Transverse colon (tissue), 4 donors: ENCODE measurements at places on chromosomes 16 and 17. TPM values are rescaled to one million over a fixed set of nuclear protein-coding genes. Genes with fewer than 3 reads are reported as not detected.

DNA sequence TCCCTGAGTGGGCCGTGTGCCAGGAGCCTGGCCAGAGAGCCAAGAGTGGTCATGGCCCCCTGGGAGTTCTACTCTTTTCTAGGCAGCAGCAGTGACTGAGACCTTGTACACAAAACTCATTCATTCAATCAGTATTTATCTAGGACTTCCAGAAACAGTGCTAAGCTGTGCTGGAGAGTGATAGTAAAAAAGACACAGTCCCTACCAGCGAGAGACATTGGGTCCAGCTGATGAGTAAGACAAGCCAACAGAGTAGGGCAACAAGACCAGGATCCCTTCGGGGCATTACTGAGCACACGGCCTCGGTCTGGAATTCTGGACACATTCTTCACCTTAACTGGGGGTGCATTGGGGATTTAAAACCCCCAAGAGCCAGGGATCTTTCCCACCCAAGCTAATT, 20.2 kb downstream of the CBX4 start:
- no peaks in the 10 kb centered on the region for H3K36me3 ChIP-seq
- no peak overlapping the region for H3K4me3 ChIP-seq
- no peak overlapping the region for H3K27ac ChIP-seq
- no peak for DNase-seq
- H3K4me1 ChIP-seq: peaks cover 16% of the 10 kb centered on the region

SLC16A11 gene
- total RNA-seq: not detected

EVPL gene
- 23.7 TPM for total RNA-seq

C16orf74 gene
- not detected for total RNA-seq

- H3K4me1 ChIP-seq: peaks cover 4% of the 10 kb centered on the region
- no peak for DNase-seq
- no peak overlapping the region for H3K27ac ChIP-seq
- no peak overlapping the region for H3K4me3 ChIP-seq
- no peaks in the 10 kb centered on the region for H3K36me3 ChIP-seq
Observed at GRCh38 chr17:36687736-36688135, 86.4 kb downstream of the MRM1 start.

DNA sequence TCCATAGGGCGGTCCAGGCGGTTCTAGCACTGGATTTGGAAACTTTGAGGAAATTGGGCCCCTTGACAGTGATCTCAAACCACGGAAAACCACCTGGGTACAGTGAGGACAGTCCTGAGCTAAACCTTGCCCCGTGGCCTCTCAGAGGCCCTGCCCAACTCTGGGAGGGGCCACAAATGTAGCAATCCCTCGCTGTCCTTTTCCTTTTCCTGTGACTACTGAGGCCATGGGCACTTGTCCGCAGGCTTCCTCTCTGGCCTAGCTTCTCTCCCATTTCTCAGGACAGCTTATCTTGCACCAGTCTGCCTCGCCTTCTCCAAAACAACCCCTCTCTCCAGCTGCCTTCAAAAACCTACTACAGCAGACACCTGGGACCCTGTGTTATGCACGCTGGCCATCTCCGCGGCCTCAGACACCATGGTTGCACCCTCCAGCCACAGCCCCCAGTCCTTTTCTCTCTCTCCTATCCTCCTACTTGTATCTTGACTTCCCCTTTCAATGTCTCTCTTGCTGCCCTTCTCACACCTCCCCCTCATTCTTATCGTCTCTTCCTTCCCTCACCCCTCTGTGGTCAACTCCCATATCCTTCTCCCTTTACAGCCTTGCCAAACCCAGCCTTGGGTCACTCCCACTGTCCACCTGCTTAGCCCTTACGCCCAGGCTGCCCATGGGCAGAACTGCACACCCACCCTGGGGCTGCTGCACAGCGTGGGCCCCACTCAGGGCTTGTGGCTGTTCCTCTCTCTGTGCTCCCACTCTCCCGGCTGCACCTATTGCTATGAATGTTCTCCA, 7.6 kb downstream of the SCPEP1 start:
- H3K4me3 ChIP-seq: no peak overlapping the region
- no peak overlapping the region for H3K27ac ChIP-seq
- no peaks in the 10 kb centered on the region for H3K36me3 ChIP-seq
- no peaks in the 10 kb centered on the region for H3K27me3 ChIP-seq
- no peaks in the 10 kb centered on the region for H3K4me1 ChIP-seq

HEATR9 gene
- total RNA-seq: not detected

MRC2 gene
- 11.4 TPM for total RNA-seq

OR1A1 gene
- not detected for total RNA-seq

DNA sequence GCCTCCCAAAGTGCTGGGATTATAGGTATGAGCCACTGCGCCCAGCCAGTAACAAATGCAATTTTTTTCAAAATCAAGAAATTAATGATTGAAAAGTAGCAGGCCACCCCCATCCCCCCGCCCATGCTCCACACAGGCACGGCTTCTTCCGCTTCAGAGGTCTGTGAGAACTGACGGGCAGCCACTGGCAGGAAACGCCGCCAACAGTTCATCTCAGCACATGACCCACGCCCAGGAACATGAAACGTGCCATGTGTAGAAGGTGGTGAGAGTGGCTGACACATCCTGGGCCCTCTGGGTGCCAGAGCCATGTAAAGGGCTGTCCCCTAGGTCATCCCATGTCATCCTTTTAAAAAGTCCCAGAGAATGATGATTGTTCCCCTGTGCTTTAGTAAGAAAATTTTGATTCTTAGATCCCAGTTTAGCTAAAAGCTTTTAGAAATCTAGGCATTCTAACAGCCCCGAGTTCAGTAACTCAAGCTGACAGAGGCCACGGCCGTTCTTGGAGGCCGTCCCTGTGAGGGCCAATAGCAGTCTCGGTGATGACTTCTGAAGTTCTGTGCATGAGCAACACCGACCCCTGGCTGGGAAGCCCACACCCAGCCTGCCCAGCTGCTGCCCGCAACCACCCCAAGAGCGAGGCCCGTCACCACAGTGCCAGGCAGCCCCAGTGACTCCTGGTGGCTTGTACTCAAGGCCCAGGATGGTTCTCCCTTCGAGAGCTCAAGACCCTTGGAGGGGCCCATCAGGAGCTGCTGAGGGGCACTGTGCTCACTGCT, 52.1 kb downstream of the KLHDC4 start:
- H3K27ac ChIP-seq: no peak overlapping the region
- DNase-seq: no peak
- no peaks in the 10 kb centered on the region for H3K36me3 ChIP-seq
- H3K4me1 ChIP-seq: peaks cover 3% of the 10 kb centered on the region
- no peaks in the 10 kb centered on the region for H3K27me3 ChIP-seq
- H3K4me3 ChIP-seq: no peak overlapping the region

TAC4 gene
- not detected for total RNA-seq

GRCh38 chr16:67183284-67183626, 508 bp downstream of the MATCAP1 start:
- no peak for DNase-seq
- peak overlapping the region; percentile 77 for H3K4me3 ChIP-seq
- H3K27me3 ChIP-seq: no peaks in the 10 kb centered on the region
- H3K27ac ChIP-seq: peak overlapping the region; percentile 94

MYOCD gene
- total RNA-seq: 50.0 TPM

DNA sequence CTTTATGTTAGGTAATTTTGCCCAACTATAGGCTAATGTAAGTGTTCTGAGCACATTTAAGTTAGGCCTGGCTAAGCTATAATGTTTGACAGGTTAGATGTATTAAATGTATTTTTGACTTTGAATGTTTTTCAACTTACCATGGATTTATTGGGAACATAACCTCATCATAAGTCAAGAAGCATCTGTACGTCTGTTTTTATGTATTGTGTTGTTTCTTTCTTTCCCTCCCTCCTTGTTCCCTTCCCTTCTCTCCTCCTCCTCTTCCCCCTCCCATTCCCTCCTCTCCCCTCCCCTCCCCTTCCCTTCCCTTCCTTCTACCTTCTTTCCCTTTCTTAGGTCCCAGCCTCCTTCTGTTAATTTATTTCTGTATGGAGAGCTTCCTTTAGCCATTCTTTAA, 9.2 kb downstream of the CFAP97D1 start:
- H3K27ac ChIP-seq: no peak overlapping the region
- no peak overlapping the region for H3K4me3 ChIP-seq
- H3K36me3 ChIP-seq: no peaks in the 10 kb centered on the region
- no peak for DNase-seq

GRCh38 chr16:78364556-78364880, 265.1 kb downstream of the WWOX start:
- no peaks in the 10 kb centered on the region for H3K36me3 ChIP-seq
- no peak for DNase-seq
- no peaks in the 10 kb centered on the region for H3K4me1 ChIP-seq

- no peaks in the 10 kb centered on the region for H3K36me3 ChIP-seq
- H3K27ac ChIP-seq: no peak overlapping the region
- H3K4me1 ChIP-seq: peaks cover 22% of the 10 kb centered on the region
- peak; percentile 12 for DNase-seq
- H3K4me3 ChIP-seq: no peak overlapping the region
Observed at GRCh38 chr16:78230832-78231231, 131.4 kb downstream of the WWOX start.

- no peak for DNase-seq
- no peaks in the 10 kb centered on the region for H3K4me1 ChIP-seq
- no peaks in the 10 kb centered on the region for H3K27me3 ChIP-seq
- no peak overlapping the region for H3K27ac ChIP-seq
- no peak overlapping the region for H3K4me3 ChIP-seq
Observed at GRCh38 chr17:57595947-57596695, 149.0 kb downstream of the CCDC182 start.

DNA sequence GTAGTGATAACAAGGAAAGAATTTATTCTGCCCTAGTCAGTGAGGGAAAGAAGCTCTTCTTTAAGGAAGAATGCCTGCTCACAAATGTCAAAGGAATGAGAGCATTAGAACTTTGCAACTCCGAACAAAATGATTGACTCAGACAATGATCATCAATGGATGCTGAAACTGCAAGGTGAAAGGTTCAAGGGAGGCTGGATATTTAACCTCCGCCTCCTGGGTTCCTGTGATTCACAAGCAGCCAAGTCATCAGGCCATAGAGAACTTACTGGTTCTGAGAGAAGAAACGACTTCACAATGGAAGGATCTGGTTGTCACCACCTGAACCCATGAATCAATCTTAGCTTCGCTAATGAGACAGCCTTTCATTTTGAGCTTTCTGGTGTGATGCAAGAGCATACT, 16.0 kb upstream of the SCNN1B start:
- no peak for DNase-seq
- no peaks in the 10 kb centered on the region for H3K4me1 ChIP-seq
- H3K4me3 ChIP-seq: no peak overlapping the region
- H3K27me3 ChIP-seq: no peaks in the 10 kb centered on the region
- no peaks in the 10 kb centered on the region for H3K36me3 ChIP-seq
- H3K27ac ChIP-seq: no peak overlapping the region

DNA sequence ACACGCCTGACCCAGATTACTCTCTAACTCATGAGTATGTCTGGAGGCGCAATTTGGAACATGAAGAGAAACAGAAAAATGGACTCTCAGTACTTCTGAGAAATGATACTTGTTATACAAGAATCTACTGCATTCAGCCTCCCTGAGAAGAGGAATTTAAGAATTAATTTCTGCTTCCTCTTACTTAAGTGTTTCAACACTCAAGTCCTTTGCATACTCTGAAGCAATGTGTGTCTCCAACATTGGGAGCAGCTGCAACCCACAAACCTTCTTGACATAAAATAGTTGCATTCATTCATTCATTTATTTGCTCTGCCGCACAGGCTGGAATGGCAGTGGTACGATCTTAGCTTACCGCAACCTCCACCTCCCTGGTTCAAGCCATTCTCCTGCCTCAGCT, 199.8 kb downstream of the NPIPA7 start:
- H3K36me3 ChIP-seq: no peaks in the 10 kb centered on the region
- no peak overlapping the region for H3K4me3 ChIP-seq
- H3K27me3 ChIP-seq: no peaks in the 10 kb centered on the region
- H3K4me1 ChIP-seq: no peaks in the 10 kb centered on the region
- H3K27ac ChIP-seq: no peak overlapping the region
- DNase-seq: no peak

DNA sequence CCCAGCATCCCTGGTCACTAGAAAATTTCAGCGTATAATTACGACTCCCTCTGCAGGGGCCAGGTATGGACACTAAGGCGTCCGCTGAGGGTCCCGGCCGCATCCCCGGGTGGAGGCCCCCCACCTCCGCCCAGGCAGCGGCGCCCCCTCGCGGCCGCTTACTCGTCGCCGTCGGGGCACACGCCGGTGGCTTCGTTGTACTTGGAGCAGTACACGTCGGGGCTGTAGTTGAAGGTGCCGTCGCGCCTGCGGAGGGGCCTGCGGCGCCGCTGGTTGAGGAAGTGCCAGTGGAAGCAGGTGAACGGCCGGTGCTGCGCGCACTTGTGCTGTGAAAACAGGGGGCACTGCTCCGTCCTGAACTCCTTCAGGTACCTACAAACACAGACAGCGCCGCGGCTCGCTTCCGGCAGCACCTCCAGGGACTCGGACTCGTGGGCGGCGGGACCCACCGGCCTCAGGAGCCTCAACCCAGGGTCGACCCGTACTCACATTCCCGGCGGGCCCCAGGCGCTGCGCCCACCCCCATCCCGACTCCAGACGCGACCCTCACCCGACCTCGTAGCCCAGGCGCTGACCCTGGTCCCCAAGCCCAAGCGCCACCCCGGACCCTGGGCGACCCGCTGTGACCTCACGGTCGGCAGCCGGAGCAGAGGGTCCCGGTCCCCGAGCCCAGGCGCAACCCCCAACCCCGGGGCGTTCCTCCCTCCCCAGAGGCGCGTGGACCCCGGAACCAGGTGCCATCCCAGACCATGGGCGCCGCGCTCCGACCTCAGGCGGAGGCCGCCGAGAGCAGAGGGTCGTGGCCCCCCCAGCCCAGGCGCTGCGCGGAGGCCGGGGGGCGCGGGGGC, 596 bp downstream of the UNKL start:
- H3K4me1 ChIP-seq: peaks cover 14% of the 10 kb centered on the region
- peak overlapping the region; percentile 98 for H3K4me3 ChIP-seq
- peak overlapping the region; percentile 92 for H3K27ac ChIP-seq
- DNase-seq: peak; percentile 67
- no peaks in the 10 kb centered on the region for H3K27me3 ChIP-seq

KRTAP3-1 gene
- not detected for total RNA-seq
